Aorta (tissue), 5 donors: ENCODE measurements at places on chromosomes 2 and 18. TPM values are rescaled to one million over a fixed set of nuclear protein-coding genes. Genes with fewer than 3 reads are reported as not detected.

The STARD6 gene
- total RNA-seq = not detected

The STEAP3 gene
- 8.0 TPM for total RNA-seq

The LINC00305 gene
- total RNA-seq = not detected

The MFSD6 gene
- total RNA-seq = 20.4 TPM

The ANKRD36B gene
- total RNA-seq = 36.4 TPM

The C18orf54 gene
- total RNA-seq = 2.3 TPM

- no peak for DNase-seq
- H3K4me1 ChIP-seq = no peaks in the 10 kb centered on the region
- H3K4me3 ChIP-seq = no peak overlapping the region
- H3K27me3 ChIP-seq = no peaks in the 10 kb centered on the region
- H3K27ac ChIP-seq = no peak overlapping the region
- no peaks in the 10 kb centered on the region for H3K36me3 ChIP-seq
Observed at GRCh38 chr2:232523682-232524597, 2.0 kb upstream of the CHRND start.

GRCh38 chr2:138504546-138505235 is 3.1 kb downstream of the SPOPL start:
- H3K4me1 ChIP-seq = peaks cover 3% of the 10 kb centered on the region
- peaks cover 2% of the 10 kb centered on the region for H3K27me3 ChIP-seq
- H3K4me3 ChIP-seq = peak overlapping the region; percentile 29

GRCh38 chr2:219082332-219082958 is 21.7 kb upstream of the IHH start:
- no peak for DNase-seq
- no peaks in the 10 kb centered on the region for H3K36me3 ChIP-seq
- H3K27me3 ChIP-seq = no peaks in the 10 kb centered on the region
- H3K4me3 ChIP-seq = no peak overlapping the region
- no peaks in the 10 kb centered on the region for H3K4me1 ChIP-seq
- no peak overlapping the region for H3K27ac ChIP-seq

DNA sequence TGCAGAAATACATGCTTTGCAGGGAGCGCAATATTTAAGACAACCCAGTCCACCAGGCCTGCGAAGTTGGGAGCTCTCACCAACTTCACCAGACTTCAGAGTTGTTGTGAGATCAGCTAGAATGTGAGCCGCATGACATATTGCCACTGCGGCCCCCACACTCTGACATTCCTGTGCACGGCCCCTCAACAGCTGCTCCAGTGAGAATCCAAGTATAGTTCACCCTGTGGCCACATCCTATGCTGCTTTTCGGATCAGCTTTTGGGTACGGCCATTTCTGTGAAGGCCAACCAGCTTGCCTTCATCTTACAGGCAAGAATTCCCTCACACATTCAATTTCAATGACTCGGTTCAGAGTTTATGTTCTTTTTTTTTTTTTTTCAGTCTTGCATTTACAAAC is 177.8 kb downstream of the SOX11 start:
- DNase-seq = no peak
- no peaks in the 10 kb centered on the region for H3K27me3 ChIP-seq
- no peaks in the 10 kb centered on the region for H3K4me1 ChIP-seq
- no peak overlapping the region for H3K27ac ChIP-seq
- no peaks in the 10 kb centered on the region for H3K36me3 ChIP-seq
- no peak overlapping the region for H3K4me3 ChIP-seq

DNA sequence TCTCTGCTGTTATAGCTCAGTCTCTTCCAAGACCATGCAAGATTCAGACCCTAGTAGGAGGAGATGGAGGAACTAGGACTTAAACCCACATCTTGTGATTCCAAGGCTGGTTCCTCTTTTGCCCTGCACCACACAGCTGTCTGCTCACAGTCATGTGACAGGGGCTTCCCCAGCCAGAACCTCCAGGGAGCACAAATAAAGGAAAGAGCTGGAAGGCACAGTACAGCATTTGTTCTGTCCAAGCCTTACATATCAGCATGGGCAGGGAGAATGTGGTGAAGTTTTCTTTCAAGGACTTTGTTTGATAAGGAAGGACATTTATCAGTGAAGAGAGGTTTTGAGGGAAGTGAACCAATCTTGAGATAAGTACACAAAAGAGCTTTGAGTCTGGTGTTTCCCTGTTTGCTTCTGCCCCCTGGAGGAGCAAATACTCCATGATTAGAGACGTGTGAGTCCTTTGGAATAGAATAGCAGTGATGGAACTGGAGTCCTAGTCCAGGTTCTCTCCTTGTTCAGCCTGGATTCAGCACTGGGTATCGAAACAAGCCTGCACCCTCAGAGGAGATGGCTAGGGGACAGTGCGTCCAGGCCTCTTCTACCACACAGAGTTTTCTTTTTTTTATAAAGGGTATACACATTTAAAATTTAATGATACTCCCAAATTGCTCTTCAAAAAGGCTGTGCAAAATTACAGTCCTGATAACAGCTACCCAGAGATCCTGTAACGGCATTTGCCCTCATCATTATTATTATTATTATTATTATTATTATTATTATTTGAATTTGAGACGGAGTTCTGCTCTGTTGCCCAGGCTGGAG is 24.6 kb upstream of the CASP10 start:
- no peak for DNase-seq
- peak overlapping the region; percentile 23 for H3K27ac ChIP-seq
- peaks cover 13% of the 10 kb centered on the region for H3K36me3 ChIP-seq
- no peaks in the 10 kb centered on the region for H3K4me1 ChIP-seq
- no peaks in the 10 kb centered on the region for H3K27me3 ChIP-seq
- H3K4me3 ChIP-seq = no peak overlapping the region

GRCh38 chr2:38148501-38148900 is 72.5 kb upstream of the CYP1B1 start:
- H3K4me3 ChIP-seq = no peak overlapping the region
- H3K27me3 ChIP-seq = no peaks in the 10 kb centered on the region
- no peaks in the 10 kb centered on the region for H3K4me1 ChIP-seq
- no peaks in the 10 kb centered on the region for H3K36me3 ChIP-seq
- H3K27ac ChIP-seq = no peak overlapping the region

- H3K4me3 ChIP-seq = no peak overlapping the region
- H3K36me3 ChIP-seq = no peaks in the 10 kb centered on the region
- no peak for DNase-seq
- peaks cover 4% of the 10 kb centered on the region for H3K4me1 ChIP-seq
- H3K27me3 ChIP-seq = no peaks in the 10 kb centered on the region
Observed at GRCh38 chr2:202808754-202809153, 62.8 kb downstream of the ICA1L start.

DNA sequence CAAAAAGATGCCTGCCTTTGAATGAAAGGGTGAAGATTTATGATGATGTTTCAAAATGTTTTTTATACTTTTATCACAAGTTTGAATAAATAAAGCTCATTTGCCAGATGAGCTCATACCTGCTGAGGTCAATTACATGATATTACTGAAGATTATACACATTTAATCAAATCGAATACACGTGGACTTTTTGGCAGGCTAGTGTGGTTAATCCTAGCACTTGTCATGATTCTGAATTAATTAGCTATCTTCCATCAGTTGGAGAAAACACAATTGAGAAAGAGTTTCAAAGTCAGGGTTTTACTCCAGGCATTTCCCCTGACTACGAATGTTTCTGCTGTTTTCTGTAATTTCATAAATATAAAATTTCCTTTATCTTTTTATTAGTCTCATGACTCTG is 54.4 kb downstream of the LRPPRC start:
- no peak overlapping the region for H3K27ac ChIP-seq
- H3K4me3 ChIP-seq = no peak overlapping the region
- peaks cover 4% of the 10 kb centered on the region for H3K36me3 ChIP-seq
- H3K27me3 ChIP-seq = no peaks in the 10 kb centered on the region
